ENCODE measurements at places on chromosomes 2 and 18.

GRCh38 chr2:101823347-101823791, 125.9 kb downstream of the MAP4K4 start:
- DNase-seq: peak; percentile 61

GRCh38 chr2:168392024-168392423, 64.0 kb upstream of the CERS6 start:
- peak; percentile 13 for DNase-seq

GRCh38 chr2:197851451-197851850, 47.1 kb downstream of the PLCL1 start:
- DNase-seq: no peak

- DNase-seq: no peak
These were observed 336.1 kb downstream of the OSR1 start for GRCh38 chr2:19022334-19022733.

DNA sequence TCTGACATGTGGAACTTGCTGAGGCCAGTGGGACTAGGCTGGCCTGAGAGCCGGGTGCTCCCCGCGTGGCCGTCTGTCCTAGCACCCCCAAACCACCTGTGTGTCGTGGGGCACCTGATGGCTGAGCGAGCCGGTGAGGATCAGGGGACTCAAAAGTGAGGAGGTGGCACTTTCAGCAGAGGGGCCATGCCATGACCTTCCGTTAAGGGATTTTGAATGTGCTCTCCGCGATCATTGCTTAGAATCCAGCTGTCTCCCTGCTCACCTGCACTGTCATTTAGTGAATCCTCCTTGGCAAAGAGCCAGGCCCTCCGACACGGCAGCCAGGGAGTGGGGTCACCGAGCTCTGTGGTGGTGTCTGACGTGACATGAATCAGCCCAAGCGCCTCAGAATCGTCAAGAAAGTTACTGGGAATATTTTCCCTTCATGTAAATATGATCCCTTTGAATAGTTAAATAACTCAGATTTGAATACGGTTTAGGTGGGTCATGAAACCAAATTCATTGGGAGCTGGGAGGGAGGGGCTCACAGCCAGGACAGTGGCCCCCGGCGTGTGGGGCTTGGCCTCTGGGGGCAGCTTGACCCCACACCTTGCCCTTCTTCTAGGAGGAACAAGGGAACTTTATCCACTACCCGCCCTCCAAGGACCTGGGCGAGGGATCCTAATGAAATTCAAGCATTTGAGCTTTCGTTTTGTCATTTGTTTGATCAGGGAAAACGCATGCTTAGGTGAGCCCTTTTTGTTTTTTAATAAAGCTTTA, 9.5 kb downstream of the NFATC1 start:
- peak; percentile 80 for DNase-seq

DNA sequence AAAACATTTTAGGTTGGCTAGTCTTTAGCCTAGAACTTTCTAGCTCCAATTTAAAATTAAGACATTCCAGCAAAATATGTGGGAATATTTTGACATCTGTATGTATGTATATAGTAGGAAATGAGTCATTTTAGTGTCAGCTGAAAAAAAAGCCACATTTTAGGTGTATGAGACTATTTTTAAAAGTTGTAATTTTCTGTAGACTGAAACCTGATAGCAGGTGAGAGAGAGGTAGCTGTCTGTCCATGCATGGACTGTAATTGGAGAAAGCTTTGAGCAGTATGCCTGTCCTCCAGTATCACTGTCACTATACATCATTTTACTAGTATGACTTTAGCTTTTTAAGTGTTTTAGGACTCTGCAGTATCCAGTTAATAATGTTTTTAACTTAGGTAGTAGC, 26.1 kb upstream of the PPP1R1C start:
- no peak for DNase-seq

- DNase-seq: no peak
These were observed 70.2 kb downstream of the RND3 start for GRCh38 chr2:150417278-150417677.

DNA sequence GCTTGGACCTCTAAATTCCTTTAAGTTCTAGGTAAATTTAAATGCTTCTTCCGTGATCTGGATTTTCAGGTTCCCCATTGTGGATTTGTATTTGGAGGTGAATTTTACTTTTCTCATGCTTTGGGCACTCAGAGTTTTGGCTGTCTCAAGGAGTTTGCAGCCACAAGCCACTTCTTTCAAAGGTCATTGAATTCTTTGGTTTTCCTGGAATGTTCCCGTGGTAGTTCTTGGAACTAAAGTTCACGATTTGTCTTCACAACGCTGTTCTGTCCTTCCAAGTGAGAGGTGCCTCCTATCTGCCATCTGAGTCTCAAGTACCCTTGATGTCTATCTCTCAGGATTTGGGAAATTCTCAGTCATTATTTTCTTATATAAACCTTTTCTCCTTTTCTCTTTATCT, 1438.7 kb upstream of the ZEB2 start:
- no peak for DNase-seq

DNA sequence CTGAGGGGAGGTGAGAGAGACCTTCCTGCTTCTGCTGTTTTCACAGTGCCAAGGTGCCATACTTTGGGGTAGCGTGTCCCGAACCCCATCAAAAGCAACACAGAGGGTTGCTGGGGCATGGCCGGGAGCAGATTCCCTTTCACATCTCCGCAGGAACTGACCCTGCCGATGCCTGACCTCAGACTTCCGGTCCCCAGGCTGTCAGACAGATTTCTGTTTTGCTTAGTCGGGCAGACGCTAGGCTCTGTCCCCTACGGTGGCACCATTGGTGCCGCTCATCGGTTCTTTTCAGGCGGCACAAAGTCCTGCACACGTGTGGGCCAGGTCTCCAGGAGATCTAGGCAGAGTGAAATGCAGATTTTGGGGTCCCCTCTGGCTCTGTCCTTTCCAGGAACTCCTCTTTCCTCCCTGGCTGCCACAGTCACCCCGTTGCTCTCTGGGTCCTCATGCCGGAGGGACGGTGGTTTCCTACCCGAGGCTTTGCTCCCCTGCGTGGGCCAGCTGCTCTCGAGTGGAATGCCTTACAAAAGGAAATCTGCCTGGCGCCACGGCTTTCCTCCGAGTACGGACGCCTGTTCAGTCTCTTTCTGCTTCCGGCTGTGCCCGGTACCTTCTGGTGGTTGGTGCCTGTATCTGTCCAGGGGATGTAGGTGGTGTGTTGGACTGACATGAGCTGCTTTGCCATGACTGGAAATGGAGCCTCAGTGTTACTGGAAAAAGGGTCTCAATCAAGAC, 39.3 kb downstream of the RTP5 start:
- no peak for DNase-seq

DNA sequence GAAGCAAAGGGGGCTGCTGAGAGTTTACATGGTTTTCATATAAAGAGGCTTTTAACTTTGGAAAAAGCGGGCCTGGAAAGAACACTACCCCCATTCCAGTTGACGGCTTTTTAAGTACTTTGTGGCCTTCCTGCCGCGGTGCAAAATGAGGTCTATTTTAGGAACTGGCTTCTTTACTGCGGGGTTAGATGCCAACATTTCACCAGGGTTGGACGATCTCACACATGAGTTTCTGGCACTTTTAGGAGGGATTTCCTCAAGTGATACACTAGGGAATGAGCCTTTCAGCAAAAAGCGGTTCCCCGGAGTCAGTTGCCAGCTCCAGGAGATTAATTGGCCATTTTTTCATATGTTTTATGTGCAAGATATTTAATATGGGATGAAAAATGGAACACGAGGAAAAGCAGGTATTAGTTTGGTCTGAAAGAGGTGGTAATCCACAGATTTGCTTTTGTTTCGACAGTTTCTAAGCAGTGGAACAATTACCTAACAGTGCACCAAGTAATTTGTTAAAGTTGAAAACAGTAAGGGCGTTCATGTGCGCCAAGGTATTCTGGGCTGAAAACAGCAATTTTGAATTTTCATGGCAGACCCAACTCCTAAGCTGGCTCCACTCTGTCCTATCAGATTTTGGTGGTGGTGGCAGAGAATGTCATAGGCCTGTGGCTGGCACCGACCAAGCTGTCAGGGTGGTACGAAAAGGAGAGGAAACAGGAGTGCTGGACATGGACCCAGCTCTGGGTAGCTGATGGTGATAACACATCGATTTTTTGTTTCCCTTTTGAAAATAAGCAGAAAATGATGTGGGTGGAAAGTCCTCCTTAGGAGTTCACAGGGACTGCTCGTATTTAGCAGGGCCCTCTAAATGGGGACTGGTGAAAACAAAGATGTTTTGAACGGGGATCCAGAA, 55.6 kb upstream of the FZD5 start:
- no peak for DNase-seq

DNA sequence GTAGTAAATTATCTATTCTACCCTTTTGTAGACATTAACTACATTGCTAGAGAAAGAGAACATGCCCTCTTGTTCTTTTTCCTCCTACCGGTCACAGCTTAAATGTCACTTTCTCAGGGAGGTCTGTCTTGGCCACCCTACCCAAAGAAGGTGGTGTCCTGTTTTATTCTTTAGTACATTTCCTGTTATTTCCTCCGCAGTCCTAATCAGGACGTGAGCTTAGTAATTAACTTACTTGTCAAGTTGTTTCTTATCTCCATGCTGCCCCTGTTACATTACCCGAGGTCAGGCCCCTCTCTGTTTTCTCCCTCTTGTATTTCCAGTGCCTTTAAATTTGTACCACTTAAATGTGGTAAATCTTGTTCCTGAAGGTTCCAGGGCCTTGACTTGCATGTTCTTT, 73.7 kb upstream of the RMDN2 start:
- DNase-seq: no peak

- DNase-seq: no peak
These were observed 61.1 kb downstream of the GATA6 start for GRCh38 chr18:22230471-22230945.

DNA sequence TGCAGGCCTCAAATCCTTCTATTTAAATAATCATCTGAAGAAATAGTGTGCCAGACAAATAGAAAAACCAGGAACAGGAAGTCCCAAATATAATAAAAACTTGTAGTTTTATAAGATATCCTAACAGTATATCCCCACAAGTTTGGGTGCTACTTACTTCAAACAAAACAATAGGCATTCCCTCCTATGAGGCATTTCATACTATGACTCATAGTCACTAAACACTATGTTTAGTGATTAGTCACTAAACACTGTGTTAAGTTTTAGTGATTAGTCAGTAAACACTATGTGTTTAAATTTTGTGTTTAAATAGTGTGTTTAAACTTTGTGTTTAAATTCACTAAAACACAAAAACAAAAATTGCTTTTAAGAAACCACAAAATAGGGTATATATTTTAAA, 407.0 kb upstream of the CDH19 start:
- DNase-seq: no peak

DNA sequence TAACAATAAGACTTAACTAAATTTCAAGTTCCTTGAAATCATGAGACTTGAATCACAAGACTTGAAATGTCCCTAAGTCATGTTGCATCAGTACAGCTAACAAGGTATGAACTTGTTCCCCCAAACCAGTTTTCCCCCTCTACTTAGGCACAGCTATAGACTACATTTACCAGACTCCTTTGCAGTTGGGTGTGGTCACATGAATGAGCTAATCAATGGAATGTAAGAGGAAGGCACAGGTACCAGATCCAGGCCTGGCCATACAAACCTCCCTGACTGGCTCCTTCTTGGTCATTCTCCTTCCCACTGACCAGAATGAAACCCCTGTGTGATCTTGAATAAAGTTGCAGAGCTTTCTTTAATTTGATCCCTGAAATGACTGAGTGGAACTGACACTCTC, 77.8 kb downstream of the DNER start:
- no peak for DNase-seq

GRCh38 chr18:51778115-51778514, 561.9 kb upstream of the DCC start:
- no peak for DNase-seq

DNA sequence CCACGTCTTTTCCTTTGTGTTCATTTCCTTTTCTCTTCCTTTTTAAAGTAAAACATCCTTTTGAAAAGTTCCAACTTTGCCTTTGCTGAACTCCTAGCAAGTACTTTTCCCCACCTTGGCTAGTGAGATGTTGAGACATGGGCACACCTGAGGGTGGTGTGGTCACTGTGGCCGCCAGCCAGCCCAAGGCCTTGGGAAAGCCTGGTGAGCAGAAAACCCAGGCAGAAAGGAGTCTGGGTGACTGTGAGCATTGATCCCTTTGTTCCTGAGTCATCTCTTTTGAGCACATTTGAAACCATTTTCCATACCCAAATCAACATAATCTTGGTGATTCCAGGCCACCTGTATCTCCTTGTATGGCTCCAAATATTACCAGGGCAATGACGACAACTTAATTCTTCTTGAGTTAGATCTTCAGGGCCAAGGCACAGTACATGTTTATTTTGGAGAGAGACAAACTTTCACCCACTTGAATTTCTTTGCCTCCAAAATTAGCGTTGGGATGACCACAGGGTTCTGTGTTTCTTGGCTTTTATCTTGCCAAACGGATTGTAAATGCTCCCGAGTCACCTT, 14.5 kb downstream of the EPAS1 start:
- no peak for DNase-seq

DNA sequence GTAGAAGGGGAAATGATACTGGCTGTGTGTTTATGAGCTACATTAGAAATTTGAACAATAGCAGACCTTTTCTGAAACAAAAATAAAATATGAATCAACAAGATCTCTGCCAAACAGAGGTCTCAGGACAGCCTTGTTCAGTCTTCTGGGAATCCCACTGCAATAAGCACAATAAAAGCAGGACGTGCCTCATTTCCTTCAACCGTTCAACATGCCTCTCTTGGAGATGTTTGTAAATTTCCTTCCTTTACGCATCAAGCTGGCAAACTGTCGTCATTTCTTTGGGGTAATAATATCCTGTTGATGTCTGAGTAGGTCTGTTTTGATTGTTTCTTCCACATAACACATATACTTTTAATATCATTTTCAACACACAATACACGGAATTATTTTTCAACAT, 77.2 kb downstream of the TCF4 start:
- peak; percentile 40 for DNase-seq

- no peak for DNase-seq
These were observed 162.6 kb upstream of the SIX3 start for GRCh38 chr2:44778671-44779476.

GRCh38 chr2:120896126-120896525, 160.5 kb downstream of the GLI2 start:
- no peak for DNase-seq

- DNase-seq: no peak
These were observed 28.1 kb downstream of the ARHGAP25 start for GRCh38 chr2:68762665-68763064.

GRCh38 chr2:45836740-45837139, 185.3 kb downstream of the PRKCE start:
- no peak for DNase-seq

GRCh38 chr2:49306925-49307324, 152.6 kb upstream of the FSHR start:
- no peak for DNase-seq

DNA sequence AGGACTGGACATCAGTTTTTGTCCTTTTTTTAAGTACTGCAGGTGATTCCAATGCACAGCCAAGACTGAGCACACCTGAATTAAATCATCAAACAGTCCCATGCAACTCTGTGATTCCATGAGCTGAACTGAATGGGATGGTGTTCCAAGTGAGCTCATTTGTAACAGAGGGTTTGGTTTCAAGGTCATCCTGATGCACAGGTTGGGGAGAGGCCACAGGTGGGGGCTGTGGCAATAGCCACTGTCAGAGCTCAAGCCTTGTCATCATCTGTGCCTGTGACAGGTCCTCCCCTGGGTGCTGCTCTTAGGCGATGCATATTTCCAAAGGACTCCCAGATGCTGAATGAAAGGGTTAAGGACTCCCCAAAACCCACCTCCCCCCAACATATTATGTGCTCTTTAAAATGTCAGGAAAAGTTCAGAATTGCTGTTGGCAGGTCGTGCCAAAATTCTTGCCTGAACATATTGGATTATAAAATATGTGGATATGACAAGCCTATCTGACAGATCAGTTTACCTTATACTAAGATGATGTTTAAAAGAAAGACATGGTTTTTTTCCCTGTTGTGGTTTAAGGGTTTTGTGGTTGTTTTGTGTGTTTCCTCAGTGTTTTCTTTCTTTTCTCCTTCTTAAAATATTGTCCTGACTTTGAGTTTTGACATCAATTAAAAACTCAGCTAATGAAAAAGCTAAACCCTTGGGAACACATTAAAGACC, 263.5 kb upstream of the SIX2 start:
- no peak for DNase-seq

Data from NCI-H526 (cell line).